ENCODE measurements at places on chromosomes 12 and 14.

GRCh38 chr14:103194256-103195045 lies 71.2 kb downstream of the TNFAIP2 start:
- DNase-seq: no peak

DNA sequence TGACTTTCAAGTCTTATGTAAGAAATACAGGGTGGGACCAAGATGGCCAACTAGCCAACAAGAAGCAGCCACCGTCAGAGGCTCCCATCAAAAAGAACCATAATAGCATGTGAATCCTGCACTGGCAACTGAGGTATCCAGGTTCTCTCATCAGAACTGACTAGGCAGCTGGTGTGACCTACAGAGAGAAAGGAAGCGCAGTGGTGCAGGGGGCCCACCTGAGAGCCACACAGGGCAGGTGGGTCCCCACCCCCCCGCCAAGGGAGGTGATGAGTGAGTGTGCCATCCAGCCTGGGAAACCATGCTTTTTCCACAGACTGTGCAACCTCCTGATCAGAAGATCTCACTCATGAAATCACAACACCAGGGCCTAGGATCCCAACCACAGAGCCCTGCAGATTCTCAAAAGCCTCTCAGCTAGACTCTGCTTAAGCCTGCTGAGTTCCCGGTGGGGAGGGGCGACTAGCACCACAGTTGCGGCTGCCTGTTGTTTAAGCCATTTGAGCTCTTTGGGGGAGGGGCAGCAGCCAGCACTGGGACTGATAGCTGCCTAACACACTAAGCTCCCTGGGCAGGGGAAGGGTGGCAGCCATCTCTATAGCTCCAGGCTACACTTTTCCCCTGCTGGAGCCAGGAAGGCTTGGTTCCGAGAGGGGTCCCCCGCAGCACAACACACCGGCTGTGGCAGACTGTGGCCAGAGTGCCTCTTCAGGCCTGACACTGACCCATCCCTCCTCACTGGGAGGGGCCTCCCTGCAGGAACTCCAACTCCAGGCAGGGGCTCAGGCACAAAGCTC lies 75.3 kb downstream of the GARIN6 start:
- no peak for DNase-seq

- no peak for DNase-seq
Observed at GRCh38 chr14:51145246-51145645, 50.3 kb upstream of the TRIM9 start.

DNA sequence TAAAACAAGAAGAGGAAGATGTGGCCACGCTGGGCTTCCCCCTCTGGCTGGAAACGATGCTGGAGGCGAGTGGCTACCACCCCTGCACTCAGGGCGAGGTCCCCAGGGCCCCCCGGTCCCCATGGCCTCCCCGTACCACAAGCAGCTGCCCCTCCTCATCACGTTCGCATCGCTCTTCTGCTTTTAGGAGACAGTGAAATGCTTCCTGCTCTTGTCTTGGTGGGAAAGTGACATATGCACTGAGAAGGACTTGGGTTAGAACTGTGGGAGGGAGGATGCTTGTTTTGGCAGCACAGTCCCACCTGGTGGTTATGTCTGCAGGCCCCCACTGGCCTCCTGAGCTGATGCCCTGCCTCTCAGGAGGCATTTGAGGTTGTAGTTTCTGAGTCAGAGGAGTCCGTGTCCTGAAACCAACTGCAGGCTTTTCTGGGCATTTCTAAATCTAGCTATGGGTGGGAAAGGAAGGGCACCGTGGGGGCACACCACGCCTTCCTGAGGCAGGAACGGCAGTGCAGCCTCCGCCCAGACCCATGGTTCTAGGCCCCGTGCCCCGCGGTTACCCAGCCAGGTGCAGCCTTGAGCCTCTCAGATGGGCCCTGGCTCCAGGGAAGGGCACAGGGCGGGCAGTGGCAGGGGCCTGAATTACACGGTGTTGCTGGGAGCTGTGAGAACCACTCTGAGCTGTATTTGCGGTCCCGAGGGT lies 139.3 kb downstream of the ADGRD1 start:
- DNase-seq: no peak

- DNase-seq: no peak
Observed at GRCh38 chr12:132367071-132367851, 37.9 kb upstream of the GALNT9 start.

- DNase-seq: no peak
Observed at GRCh38 chr12:120376934-120377572, 8.1 kb upstream of the MSI1 start.

DNA sequence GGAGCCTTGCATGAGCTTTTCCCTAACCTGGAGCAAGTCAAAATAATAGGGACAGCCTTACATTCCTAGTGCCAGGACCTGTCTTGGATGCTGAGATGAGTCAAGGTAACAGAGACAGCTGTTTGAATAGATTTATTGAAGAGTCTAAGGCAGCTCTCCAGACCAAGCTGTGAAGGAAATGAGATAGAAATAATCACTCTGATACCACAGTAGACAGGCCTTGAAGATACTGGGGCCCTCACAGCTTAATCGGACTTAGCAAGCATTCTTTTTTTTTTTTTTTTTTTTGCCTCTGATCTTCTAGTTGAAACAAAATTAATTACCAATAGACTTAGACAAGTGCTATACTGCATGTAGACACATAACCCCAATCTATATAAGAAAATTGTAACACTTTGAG lies 3.1 kb upstream of the RNASE9 start:
- no peak for DNase-seq

GRCh38 chr14:105860615-105861580 lies 334.5 kb downstream of the TMEM121 start:
- peak; percentile 18 for DNase-seq

- no peak for DNase-seq
Observed at GRCh38 chr14:28785096-28785952, 18.7 kb downstream of the FOXG1 start.

GRCh38 chr14:64815257-64815656 lies 64.5 kb downstream of the SPTB start:
- DNase-seq: no peak

DNA sequence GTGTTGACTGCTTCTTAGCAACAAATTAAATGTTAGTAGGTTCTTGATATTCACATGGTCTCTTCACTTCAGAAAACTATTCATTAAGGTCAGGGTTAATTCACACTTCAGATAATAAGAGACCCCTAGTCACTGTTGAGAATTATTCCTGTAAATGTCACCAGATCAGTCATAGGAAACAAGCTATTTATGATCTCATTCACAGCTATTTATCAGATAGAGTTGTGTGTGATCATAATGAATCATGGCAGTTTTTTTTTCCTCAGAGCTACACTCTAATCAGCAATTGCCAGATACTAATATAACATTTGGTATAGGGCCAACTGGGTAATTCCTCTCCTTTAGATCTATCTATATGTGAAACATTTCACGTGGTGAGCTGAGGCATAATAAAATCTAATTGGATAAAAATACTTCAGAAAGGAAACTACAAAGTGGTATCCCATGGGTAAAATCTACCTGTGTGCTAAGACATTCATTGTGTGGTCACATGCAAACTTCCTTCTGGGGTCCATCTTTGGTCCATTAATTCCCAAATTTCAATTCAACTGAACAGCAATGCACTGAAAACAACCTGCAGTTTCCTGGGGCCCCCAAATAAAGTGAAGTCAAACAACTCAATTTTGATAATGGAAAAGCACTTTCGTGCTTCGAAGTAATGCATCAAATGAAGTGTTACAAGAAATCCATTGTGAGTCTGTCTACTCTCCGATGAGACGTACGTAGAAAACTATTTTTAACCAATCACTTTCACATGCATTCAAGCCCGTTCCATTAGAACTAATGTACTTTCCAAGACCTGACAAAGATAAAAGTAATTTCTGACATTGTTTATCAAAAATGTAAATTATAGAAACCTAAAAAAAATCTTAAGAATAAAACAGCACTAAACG lies 197.0 kb downstream of the ACSS3 start:
- no peak for DNase-seq

DNA sequence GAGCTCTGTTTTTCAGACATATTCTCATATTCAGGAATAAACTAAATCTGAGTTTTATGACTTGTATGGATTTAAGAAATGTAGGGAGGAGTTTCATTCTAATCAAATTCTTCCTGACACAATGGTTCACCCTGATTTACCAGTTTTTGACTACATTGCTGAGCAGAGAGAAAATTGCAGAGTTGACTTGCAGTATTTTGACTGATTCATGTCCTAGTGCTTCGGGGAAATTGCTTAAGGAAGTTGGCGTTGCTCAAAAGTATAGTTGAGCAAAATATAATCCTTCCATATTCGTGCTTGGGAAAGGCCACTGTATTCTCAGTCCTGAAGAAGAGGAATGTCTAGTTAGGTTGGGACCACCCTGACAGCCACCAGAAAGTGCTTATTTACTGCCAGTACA lies 1.3 kb upstream of the TWF1 start:
- no peak for DNase-seq

GRCh38 chr14:104081261-104081835 lies 4.2 kb upstream of the ASPG start:
- no peak for DNase-seq

DNA sequence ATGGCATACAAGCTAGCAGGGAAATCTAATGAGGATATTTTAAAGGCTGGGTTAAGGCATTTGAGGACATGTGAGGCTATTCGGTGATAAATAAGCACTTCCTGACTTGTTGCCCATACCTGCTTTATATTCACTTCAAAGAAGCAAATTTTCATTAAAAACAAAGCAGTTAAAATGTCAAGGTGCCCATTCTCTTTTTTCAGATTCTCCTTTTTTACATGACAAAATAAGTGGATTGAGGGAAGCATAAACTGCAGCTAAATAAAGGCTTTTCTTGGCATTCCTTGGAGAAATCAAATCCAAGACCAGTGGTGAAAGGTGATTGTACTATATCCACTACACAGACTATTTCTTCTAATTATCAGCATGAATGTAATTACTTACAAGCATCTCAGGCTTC lies 166.9 kb downstream of the PTCSC3 start:
- no peak for DNase-seq

GRCh38 chr14:81449576-81449975 lies 49.5 kb upstream of the STON2 start:
- no peak for DNase-seq

DNA sequence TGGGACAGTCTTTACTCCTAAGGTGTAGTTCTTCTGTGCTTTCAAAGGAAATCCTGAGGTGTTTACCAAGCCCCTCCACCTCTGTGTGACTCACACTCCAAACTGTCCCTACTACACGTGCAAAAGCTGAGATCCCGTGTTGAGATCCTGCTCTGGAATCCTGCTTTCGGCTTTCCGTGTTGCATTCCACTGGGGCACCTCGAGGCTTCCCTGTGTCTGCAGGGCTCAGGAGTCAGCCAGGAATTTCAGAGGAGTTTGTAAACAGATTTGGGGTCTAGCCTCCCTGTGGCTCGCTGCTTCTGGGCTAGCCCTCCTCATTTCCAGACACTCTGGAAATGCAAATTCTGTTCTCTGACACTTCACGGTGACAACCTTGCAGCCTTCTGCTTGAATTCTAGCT lies 48.4 kb downstream of the CACNA2D4 start:
- DNase-seq: no peak

- DNase-seq: no peak
Observed at GRCh38 chr12:33330940-33331339, 108.7 kb downstream of the SYT10 start.

GRCh38 chr14:68794130-68794850 lies 1.4 kb upstream of the ZFP36L1 start:
- peak; percentile 78 for DNase-seq

GRCh38 chr14:77485901-77486678 lies 12.5 kb downstream of the ISM2 start:
- DNase-seq: no peak

GRCh38 chr12:88185988-88186387 lies 43.9 kb downstream of the TMTC3 start:
- DNase-seq: no peak

- peak; percentile 83 for DNase-seq
Observed at GRCh38 chr14:22383515-22384166, 205.4 kb downstream of the DAD1 start.

- DNase-seq: no peak
Observed at GRCh38 chr12:6328045-6328779, 13.7 kb downstream of the TNFRSF1A start.

- no peak for DNase-seq
Observed at GRCh38 chr12:18926188-18926587, 188.3 kb downstream of the CAPZA3 start.

DNA sequence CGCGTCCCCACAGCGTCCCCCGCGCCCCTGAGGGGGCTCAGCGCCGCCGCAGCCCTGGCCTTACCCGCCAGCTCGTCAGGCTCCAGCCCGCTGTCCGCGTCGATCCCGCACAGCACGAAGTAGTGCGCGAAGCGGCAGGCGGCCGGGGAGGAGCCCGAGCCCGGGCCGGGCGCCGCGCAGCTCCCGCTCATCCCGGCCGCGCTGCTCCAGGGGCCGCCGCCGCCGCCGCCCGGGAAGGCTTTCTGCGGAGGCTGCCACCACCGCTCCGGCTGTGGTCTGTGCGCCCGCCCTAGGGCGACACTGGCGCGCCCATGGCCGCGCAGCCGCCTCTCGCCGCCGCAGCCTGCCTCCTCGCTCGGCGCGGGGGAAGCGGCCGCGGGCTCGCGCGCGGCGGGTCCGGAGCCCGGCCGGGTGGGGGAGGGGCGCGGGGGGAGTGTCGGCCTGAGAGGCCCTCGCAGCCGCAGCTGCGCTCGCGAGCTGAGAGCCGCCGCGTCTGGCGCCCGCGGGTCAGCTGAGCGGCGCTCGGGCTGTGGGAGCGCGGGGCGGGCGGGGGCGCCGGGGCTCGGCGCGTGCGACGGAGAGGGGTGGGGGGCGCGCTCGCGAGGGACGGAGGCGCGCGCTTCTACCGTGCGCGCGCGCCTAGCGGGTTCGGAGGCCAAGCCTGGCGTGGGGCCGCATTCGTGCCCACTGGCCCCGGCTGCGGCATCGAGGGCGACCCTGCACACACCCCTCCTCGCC lies at the start of gene DENND5B:
DENND5B (minus strand) TSS at position 495 of the 738 bp plus-strand sequence; CDS start at position 191, 304 bp downstream.
- peak; percentile 71 for DNase-seq

- no peak for DNase-seq
Observed at GRCh38 chr14:95477411-95478269, 38.8 kb downstream of the SYNE3 start.

DNA sequence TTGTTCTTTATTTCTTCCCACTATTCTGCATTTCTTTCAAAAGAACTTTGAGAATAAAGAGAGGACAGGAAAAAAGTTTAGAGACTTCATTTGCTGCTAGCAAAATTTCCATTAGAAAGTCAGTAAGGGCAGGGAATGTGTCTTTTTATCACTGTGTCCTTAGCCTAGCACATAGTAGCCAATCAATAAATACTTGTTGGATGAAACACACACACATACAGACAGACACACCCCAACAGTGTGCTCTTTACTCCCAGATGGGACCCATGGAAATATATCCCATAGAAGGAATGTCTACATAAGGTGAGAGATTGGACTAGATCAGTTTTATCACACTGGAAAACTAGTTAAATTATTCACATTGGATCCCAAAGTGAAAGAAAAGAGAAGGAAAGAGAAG lies 21.1 kb upstream of the ARID2 start:
- DNase-seq: no peak

GRCh38 chr12:94169495-94169894 lies 21.1 kb downstream of the PLXNC1 start:
- DNase-seq: no peak
